ENCODE measurements at places on chromosomes 3 and 15.

- DNase-seq: no peak
These were observed 329.9 kb upstream of the TPRG1 start for GRCh38 chr3:188841906-188842305.

DNA sequence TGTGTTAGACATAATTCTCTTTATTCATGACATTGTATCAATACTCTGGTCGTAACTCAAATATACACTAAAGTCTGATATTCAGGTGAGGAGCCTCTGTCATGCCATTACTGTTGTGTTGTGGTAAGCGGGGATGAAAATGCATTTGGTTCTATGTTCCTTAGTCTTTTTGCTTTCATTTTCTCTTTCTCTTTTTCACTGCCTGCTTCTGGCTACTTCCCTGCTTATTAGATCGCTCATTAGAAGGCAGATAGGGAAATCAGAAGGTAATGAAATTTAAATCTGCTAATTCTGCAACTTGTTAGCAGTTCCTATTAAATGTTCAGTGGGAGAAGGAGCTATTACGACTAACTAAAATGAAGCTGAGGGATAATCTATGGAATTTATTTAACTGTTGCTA lies 345.0 kb downstream of the GRM7 start:
- no peak for DNase-seq

- peak; percentile 35 for DNase-seq
These were observed 37.2 kb downstream of the SSUH2 start for GRCh38 chr3:8607234-8608040.

DNA sequence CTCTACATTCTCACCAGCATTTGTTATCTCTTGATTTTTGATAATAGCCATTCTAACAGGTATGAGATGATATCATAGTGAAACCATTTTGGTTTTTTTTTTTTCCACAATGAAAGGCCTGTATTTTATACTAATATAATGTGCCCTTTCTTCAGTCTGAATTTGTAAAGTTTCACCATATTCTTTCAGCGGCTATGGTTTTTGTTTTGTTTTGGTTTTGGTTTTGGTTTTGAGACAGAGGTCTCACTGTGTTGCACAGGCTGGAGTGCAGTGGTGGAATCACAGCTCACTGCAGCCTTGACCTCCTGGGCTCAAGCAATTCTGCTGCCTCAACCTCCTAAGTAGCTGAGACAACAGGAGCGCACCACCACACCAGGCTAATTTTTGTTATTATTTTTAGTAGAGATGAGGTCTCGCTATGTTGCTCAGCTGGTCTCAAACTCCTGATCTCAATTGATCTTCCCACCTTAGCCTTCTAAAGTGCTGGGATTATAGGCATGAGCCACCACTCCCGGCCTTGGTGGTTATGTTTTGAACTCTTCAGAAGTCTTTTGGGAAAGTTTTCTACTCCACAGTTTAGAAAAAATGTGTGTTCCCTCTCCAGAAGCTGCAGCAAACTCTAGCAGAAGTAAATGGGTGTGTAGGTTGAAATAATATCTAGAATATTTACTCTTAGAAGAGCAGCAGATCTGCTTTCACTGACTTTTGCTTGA lies 110.2 kb upstream of the UMPS start:
- no peak for DNase-seq

DNA sequence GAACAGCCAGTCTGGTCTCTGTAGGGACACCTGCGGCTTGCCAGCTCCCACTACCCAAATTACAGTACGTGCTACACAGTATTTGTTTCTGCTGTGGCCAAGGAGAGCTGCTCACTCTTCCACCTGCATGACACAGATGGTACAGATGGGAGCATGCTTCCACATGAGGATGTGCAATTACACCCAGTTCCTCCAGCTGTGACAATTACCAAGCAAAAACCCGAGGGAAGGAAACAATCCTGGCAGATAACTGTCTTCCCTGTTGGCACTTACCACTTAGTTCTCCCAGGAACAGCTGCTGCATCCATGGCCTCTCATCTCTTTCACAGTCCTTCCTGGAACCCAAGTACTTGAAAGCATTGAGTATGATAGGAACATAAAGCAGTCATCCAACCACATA lies 34.4 kb downstream of the DET1 start:
- no peak for DNase-seq

- DNase-seq: no peak
These were observed 76.8 kb upstream of the HRH1 start for GRCh38 chr3:11077466-11077865.

GRCh38 chr3:171470714-171471227 lies 10.6 kb upstream of the TNIK start:
- DNase-seq: no peak

GRCh38 chr3:78887029-78887428 lies 880.8 kb downstream of the ROBO1 start:
- DNase-seq: no peak

DNA sequence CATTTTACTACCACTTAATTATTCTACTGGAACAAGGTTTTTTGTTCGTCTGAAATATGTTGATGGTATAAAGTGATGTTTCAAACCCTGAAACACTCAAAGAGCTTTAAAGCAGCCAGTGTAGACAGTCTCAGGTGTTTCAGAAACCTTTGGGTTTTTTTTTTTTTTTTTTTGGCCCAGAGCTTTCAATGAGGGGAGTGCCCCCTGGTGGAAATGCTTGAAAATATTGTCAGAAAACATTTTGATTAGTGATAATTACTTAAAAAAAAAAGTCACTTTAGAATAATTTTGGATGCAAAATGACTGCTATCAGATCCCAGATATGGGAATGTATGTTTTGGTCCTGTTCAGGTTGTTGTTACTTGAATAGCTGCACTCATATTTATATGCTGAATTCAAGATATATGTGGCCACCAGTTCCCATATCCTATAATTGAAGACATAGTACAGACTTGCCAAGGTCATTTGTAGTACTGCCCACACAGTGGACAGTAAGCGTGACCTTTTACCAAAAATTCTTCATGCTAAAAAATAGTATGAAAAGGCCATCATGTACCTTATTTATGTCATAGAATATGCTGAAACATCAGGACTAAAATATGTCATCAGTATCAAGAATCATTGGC lies 35.9 kb downstream of the SATB1 start:
- peak; percentile 28 for DNase-seq

DNA sequence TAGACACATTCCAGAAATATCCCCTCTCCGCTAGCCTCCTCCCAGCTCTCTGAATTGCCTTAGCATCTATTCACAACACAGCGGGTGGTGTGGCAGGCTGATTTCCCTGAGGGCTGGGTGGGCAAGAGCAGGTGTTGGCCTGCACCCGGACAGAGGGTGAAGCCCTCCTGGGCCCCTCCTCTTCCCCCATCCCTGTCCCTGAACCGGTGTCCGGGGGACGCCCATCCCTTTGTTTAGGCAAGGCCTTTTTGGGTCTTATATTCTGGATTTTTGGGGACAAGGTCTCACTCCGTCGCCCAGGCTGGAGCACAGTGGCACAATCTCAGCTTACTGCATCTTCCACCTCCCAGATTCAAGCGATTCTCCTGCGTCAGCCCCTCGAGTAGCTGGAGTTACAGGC lies 55.2 kb upstream of the KLHL25 start:
- no peak for DNase-seq

- no peak for DNase-seq
These were observed 13.9 kb downstream of the ARHGEF3 start for GRCh38 chr3:56787784-56788256.

DNA sequence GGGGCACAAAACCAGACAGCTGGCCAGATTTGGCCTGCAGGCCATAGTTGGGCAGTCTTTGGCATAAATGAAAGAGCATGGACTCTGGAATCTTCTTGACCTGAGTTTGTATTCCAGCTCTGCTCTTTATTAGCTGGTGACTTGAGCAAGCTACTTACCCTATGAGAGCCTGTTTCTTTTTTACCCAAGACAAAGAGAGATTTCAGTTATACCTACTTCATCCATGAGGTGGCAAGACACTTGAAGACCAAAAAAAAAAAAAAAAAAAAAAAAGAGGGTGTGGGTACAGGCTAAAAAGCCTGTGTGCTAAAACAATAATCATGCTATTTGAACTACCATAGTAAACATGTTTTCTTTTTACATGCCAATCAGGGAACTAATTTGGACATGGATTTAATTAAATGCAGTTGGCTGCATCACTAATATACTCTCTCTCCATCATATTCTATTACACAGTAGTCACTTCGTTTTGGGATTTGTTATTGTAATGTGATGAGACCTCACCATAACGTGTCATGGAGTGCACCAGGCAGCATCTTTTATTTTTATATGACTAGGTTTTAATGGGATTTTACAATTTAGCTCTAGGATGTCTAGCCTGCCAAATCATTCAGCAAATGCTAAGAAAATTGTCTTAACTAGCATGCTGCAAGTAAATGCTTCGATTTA lies 109.2 kb upstream of the FHIT start:
- no peak for DNase-seq

GRCh38 chr3:106720510-106720909 lies 656.7 kb upstream of the CCDC54 start:
- no peak for DNase-seq

All from NCI-H82 (cell line).